GM12892 (cell line): ENCODE measurements at places on chromosomes 5 and 9.
A peak's percentile ranks its signal among the peaks of the same experiment; 100 is the strongest.

GRCh38 chr5:72379936-72380335 lies 59.8 kb downstream of the PTCD2 start:
- no peak for DNase-seq

GRCh38 chr9:77016121-77016525 lies 3.3 kb upstream of the FOXB2 start:
- DNase-seq = no peak

DNA sequence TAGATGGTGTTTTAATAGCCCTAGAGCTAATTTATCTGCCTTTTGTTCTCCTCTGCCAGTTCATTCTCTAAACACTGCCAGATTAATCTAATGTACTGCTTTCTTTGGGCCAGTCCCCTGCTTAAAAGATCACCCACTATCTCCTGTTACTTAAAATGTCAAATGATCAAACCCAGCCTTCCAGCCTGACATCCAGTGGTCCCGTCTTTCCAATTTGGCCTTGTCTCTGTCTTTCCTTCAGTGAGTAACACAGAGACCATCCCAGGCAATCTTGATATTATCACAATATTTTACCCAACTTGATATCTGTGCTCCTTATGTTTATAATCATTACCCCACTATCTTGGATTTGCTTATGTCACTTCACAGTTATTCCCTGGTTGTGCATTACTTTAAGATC lies 12.0 kb downstream of the PRR16 start:
- no peak for DNase-seq

DNA sequence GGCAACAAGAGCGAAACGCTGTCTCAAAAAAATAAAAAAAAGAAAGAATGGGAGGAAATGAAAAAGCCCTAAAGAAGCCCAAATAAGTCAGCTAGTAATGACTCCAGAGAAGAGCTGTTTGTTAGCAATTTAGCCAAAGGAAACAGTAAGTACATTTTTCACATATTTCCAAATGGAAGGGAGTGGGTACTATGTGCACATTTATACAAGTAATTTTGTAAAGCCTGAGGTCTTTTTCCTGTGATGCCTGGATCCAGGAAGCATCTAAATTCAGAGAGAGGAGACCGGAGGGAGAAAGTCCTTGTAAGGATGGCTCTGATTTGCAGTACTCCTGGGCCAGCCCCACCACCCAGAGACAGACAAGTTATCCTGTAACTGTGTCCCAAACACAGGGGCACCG lies 14.7 kb downstream of the FBP1 start:
- DNase-seq = no peak

DNA sequence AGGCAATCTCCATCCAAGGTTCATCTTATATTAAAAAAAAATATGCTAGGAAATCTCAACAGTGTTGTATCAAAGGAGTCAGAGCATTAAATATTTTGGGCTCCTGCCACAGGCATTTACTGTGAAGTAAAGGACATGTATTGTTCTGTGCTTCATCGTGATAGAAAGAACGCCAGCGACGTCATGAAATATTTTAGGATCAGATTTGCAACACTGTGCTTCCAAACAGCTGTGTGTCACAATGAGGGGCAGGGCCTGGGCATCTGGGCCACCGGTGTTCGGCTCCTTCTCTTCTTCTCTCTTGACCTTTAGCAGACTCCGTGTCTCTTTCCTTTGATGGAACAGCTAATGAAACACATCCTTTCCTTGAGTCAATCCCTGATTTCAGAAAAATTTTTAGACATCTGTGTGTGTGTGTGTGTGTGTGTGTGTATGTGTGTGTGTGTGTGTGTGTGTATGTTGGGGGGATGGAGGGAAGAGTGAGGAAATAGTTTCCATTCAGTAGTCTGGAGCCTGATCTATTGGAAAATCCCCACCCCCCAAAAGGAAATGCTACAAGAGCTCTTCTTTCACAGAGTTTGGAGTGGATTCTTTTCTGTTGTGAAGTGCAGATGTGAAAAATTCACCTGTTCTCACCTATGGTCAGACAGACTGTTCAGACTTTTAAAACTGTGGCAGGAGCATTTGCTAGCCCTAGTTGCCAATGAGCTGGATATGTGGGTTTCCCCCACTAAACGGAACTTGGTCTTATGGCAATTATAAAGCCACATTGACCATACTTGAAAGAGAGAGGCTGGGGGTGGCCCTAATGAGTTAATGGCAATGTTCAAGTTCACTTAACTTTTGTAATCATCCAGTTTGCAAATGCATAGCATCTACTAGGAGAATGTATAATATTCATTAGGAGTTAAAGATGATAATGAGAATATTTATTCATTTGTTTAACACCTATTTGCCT lies 18.1 kb upstream of the TNC start:
- no peak for DNase-seq

DNA sequence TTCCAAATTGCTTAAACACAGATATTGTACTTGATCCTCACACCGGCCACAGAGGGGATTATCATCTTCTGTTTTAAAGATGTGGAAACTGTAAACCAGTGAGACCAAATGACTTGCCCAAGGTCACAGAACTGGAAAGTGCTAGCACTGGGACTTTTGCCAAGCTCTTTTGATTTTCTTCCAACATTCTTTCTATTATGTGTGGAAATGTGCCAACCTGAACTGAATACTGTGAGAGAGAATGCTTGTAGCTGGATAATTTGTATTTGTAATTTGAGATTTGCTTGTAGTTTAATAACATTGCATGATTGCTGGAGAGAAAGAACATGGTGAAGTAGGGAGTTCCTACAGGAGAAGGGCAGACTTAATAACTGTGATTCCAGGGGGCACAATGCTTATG lies 977.9 kb upstream of the NUDT12 start:
- DNase-seq = no peak

GRCh38 chr9:133735415-133735775 lies 2.8 kb downstream of the SARDH start:
- DNase-seq = no peak

GRCh38 chr9:19992556-19992955 lies 203.7 kb upstream of the SLC24A2 start:
- no peak for DNase-seq

DNA sequence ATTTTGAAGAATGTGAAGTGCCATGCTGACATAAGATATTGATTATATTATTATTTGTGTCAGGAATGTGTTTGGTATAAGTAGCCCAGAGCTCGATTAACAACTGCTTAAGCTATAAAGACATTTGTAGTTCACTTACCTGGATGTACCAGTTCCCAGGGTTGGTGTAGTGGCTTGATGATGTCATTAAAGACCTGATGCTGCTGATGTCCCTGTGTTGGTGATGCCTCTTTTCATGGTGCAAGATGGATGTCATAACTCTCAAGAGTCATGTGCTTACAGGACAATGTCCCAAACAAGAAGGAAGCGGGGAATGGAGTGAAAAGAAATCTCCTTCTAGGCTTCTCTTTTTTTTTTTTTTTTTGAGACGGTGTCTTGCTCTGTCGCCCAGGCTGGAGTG lies 11.5 kb upstream of the GDNF start:
- DNase-seq = no peak

DNA sequence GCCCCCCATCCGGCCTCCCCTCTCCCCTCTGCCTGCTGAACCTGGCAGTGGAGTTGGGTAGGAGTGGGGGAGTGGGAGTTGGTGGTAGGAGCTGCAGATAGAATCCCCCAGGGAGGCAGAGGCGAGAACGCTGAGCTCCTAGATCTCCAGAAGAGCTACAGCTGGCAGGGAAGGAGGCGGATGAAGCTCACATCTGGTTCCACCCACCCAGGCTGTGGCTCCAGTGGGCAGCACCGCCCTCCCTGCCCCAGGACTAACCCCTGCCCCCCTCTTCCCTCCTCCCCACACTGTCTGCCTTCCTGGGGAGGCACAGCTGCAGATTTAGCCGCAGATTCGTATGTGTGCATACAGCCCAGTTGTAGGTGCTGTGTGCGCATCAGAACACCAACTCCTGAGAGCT lies 34.2 kb downstream of the C9orf50 start:
- DNase-seq = no peak

DNA sequence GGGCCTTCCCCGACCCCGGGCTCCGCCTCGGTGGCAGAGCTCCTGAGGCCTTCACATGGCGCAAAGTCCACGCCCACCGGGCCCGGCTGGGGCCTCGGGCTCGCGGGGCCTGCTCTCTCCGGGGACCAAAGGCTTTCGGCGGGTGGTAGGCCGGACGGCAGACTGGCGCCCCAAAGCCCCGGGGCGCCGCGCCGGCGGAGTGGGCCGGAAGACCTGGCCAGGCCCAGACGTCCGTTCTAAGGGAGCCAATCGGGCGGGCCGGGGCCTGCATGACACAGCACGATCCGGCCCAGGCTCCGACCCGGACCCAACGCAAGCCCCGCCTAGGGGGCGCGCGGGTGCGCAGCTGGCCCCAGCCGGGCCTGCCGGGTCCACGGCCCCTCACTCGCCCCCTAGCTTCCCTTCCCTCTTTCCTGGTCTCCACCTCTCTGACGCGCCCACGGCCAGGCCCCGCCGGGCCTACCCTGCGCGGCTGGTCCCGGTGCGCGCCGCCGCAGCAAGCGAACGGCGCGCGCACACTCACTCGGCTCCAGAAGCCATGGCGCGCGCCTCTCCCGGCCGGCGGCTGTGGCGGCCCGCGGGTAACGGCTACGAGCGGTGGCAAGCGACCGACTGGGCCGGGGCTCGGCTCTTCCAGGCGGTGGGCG lies 488 bp downstream of the VCP start:
- DNase-seq = peak; percentile 73

GRCh38 chr5:133902511-133903118 lies 65.8 kb downstream of the C5orf15 start:
- DNase-seq = no peak

GRCh38 chr9:93942161-93942560 lies 13.0 kb downstream of the BARX1 start:
- no peak for DNase-seq

DNA sequence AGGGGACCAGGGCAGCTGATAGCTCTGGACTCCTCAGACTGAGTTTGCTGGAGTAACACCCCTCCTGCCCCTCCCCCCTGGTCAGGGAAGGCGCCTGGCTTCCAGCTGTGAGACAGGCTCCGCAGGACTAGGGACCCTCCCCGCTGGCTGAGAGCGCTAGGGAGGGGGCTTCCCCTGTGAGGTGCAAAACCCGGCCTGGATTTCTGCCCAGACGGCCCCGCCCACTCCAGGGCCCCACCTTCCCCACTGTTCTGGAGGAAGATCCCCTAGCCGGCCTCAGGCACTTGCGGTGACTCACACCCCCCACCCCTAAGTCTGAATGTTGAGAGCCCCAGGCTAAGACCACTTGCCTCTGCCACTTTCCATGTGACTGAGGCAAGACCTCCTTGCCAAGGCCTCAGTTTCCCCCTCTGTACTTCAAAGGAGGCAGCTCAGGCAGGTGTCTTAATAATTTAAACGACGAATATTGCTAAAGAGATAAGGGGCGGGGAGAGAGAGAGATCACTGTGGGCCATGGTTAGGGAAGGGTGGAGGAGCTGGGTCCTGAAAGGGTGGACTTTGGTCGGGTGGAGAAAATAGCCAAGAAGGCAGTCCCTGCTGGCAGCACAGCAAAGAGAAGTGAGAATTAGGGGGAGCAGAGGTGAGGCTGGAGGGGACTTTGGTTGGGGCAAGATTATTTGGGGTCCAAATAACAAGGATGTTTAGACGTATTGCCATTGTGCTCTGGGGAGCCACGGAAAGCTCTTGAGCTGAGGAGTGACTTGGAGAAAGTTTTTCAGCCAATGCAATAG lies 1.0 kb upstream of the DAB2IP start:
- no peak for DNase-seq

DNA sequence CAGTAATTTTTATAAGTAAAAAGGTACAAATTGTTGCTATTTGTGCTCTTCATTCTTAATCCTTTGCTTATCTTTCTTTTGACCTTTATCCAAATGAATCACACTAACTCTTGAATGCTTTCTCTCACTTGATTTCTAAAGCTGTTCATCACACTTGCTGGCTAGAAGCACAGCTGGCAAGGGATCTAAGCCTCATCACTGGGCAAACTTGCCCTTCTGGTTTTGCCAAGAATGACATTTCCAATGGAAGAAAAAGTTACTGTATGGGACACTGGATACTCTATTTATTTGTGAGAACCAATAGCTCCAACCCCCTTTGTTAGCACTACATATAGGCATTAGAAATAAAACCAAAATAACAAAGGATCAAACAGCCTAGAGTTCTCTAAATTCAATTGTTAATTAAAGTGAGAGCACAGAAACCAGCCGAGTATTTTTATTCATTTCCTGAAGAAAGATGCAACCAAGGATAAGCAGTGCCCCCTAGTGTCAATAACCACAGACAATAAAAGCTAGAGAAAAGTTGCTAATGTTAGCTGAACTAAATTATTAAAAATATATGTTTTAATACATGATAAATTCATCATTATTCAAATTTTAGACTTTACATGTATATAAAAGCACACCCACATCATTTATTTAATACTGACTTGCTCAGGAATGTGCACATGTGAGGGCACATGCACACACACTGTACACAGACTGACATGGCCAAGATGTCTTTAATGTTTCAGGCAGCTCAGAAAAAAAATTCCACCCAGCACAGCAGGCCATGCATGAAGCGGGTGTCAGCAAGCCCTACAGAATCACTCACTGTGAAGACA lies 59.8 kb upstream of the POU5F2 start:
- DNase-seq = no peak

GRCh38 chr9:37302277-37302676 lies 120.2 kb upstream of the GRHPR start:
- peak; percentile 38 for DNase-seq

DNA sequence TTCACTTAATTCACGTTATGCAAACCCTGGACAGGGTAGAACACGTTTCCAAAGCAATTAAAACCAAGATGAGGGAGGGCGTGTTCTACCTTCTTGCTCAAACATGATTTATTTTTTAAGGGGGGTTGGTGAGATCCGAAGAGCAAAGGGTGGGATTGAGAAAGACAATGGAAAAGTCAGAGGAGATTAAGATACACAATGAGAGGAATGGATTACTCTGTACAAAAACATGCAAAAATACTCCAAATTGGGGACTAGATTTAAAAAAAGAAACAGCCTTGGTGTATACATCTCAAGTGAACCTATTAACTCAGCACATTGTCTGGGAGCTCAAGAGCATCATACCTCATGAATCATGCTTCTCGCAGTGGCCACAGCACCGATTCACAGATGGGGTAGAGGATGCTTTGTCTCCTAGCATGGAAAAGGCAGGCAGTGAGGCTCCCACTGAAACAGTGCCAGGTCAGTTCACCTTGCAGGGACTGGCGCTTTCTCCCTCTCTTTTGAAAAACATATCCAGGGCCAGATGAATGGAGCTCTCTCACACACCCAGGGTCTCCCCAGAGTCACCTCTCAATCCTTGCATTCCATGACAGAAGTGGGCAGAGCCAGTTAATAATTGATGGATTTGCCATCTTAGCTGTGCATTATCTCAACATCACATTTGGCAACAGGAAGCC lies 459.7 kb downstream of the BNC2 start:
- no peak for DNase-seq

DNA sequence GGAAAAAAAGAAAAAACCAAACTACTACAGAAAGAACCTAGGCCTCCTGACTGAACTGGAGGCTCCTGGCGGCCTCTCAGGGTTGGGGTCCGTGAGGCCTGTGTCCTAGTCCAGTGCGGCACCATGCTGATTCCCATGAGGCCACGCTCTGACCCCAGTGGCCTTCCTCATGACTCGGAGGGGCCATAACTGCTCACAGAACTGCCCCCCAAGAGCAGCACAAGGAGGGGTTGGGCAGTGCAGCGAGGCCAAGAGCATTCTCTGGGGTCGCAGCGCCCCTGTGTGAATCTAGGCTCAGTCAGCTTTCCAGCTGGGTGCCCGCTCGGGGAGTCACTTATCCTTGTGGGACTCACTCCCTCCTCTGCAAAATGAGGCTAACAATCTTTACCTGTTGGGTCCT lies 79.3 kb upstream of the FBXW11 start:
- DNase-seq = no peak

GRCh38 chr5:50964746-50965653 lies 298.6 kb downstream of the PARP8 start:
- DNase-seq = no peak
